ENCODE measurements at places on chromosomes 1 and 21.
A peak's percentile ranks its signal among the peaks of the same experiment; 100 is the strongest.

DNA sequence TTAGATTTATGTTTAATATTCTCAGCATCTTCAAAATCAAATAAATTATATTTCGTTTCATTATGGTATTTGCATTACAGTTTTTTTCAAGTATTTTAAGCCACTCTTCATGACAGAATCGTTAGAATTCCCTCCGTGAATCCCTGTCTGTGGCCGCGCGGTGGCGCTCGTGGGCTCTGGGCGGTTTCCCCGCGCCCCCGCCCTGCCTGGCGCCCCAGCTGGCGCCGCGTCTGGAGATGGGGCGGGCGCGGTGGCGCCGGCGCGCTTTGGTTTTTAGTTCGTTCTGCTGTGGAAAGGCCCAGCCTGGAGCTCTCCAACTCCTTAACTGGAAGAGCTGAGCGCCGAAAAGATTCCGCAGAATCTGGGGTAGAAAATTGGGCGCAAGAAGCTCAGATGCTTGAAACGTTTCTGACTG, 25.7 kb downstream of the PRMT2 start:
- DNase-seq: peak; percentile 86

DNA sequence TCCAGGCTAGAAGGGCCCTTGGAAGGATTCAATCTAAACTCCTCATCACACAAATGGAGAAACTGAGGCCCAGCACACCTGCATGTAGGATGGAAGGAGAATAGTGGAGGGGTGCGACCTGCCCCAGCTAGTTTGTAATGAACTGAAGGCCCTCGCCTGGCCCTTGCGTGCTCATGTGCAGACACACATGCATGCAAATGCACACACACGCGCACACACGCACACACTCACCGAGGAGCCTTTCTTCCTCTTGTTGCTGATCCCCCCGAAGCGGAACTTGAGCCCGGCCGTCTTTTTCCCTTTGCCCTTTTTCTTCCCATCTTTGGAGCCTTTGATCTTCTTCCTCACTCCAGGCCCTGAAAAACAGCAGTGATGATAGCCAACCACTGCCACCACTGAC, 27.9 kb downstream of the CHD5 start:
- no peak for DNase-seq

- peak; percentile 19 for DNase-seq
Measured at GRCh38 chr1:184061396-184062003, 10.0 kb downstream of the TSEN15 start.

DNA sequence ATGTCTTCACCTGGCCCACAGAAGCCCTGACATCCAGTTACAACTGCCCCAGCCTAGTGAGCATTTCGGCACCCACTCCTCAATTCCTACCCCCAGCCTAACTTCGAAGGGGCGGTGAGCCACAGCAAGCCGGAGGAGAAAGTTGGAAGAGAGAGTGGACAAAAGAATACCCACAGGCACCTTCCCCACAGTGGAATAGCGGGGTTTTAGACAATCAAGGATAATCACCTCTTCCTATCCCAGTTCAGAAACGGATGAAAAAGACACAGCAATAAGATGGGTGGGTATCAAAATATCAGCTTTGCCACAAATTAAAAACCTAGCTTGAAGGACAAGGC, 1.3 kb upstream of the LSS start:
- no peak for DNase-seq

GRCh38 chr1:2545754-2546514, 10.2 kb upstream of the TNFRSF14 start:
- peak; percentile 72 for DNase-seq

DNA sequence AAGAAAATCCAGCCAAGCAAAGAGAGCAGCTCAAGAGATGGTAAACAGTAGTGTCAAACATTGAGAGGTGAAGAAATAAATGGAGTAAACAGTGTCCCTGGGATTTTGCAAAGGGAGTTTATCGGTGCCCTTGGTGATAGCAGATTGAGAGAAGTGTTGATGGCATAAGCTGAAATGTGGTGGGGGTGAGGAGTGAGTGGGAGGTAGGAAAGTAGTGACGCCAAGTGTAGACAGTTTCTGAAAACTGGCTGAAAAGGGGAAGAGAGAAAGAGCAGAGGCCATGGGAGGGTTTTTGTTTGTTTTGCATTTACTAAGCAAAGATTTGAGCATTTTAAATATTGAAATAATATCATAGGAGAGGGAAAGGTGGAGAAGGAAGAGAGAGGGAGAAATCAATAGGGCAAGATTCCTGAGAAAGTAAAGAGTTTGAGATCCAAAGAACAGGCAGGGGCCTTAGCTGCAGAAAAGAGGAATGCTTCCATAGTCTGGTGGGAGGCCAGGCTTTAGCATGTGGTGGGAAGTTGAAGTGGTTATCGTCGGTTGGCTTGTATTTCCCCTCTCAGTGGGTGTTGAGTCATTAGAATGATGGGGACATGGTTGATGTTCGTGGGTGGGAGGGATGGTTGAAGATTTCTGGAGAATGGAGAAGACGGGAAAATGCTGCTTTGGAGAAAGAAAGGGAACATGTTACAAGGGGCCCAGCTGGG, 26.8 kb upstream of the RASAL2 start:
- no peak for DNase-seq

Data from fibroblast of gingiva (primary cell).